ENCODE measurements at places on chromosomes 16 and 17.

DNA sequence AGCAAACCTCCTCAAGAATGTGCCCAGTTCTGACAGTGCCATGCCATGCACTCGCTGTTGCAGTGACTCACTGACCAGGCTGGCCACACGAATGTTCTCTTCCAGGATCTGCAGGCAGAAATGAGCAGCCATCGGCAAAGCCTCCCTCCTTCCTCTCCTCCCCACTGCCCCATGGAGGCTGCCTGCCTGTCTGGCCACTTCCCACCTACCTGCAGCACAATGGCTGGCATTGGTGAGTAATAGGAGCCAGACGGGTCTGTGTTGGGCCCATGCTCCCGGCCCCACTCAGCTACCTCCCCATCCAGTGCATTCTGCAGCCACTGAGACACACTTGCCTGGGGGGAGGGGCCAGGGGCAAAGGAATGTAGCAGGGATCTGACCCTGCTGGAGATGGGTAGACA lies 2.8 kb upstream of the MATCAP1 start:
- no peak for DNase-seq

DNA sequence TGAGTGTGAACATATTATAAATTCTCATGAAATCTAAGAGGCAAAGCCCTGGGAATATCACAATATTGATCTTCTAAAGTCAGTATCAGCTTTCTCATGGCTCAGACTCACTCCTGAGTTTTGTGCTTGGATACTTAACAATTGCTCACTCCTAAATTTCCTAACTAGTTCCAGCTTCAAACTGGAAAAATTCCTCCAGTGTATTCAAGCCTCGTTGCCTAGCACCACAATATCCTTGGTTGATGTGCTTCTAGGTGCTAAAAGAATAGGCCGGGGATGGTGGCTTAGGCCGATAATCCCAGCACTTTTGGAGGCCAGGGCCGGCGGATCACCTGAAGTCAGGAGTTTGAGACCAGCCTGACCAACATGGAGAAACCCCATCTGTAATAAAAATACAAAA lies 62.5 kb downstream of the XYLT1 start:
- DNase-seq = no peak

DNA sequence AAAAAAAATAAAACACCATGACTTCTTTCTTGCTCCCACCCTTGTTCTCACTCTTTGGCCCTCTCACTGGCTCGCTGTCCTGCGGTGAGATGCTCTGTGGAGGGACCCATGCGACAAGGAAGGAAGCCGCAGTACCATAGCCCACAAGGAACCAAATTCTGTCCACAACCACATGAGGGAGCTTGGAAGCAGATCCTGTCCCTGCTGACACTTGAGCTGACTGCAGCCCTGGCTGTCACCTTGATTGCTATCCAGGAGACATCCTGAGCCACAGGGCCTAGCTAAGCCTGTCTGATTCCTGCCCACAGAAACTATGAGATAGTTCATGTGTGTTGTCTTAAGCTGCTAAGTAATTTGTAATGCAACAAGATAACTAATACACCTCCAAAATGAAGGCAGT lies 4.8 kb upstream of the MT2A start:
- no peak for DNase-seq

GRCh38 chr17:79777894-79778503 lies at the start of gene CBX2:
Gene CBX2 (plus strand): TSS chr17:79778148. CDS start chr17:79778236, 88 bp downstream.
- DNase-seq = no peak

DNA sequence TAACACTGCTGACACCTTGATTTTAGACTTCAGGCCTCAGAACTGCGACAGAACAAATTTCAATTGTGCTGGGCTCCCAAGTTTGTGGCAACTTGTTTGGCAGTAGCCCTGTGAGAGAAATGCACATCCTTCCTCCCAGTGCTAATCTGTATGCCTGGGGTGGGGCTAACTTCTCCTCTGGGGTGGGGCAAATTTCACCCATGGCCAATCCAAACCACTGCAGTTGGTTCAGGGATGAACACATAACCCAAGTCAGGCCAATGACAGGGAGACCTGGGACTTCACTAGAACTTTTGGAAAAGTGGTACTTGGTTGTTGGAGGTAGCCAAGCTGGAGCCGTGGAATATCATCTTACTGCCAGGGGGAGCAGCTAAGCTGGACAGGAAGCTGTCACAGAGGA lies 56.3 kb downstream of the ABCC6 start:
- DNase-seq = no peak

DNA sequence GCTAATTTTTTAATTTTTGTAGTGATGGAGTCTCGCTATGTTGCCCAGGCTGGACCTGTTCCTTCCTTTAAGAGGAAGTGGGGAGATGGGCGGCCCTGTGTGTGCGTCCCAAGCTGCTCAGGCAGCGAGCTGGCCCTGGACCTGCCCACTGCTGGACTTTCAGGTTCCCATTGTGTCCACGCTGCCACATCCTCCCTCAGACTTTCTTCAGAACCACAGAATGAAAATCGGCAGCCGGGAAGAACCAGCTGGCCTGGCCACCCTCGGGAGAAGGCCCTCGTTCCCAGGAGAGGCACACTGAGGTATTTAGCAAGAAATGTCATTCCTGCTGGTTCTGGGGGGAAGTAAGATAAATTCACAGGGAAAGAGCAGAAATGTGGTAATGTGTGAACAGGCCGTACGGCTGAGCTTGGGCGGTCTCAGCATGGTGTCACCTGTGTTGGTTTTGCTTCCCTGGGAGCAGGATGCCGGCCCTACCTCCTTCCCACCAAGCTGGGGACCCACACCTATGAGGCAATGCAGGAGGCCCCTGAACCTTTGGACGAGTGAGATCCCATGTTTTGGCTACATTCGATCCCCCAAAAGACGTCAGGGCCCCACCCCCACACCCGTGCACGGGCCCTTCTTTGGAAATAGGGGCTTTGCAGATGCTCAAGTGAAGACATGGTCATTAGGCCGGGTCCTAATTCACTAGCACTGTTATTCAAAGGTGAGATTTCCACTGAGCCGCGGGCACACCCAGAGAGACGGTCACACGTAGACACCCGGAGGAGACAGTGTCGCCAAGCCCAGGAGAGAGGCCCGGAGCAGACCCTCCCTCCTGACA lies 35.9 kb upstream of the ZNF469 start:
- no peak for DNase-seq

DNA sequence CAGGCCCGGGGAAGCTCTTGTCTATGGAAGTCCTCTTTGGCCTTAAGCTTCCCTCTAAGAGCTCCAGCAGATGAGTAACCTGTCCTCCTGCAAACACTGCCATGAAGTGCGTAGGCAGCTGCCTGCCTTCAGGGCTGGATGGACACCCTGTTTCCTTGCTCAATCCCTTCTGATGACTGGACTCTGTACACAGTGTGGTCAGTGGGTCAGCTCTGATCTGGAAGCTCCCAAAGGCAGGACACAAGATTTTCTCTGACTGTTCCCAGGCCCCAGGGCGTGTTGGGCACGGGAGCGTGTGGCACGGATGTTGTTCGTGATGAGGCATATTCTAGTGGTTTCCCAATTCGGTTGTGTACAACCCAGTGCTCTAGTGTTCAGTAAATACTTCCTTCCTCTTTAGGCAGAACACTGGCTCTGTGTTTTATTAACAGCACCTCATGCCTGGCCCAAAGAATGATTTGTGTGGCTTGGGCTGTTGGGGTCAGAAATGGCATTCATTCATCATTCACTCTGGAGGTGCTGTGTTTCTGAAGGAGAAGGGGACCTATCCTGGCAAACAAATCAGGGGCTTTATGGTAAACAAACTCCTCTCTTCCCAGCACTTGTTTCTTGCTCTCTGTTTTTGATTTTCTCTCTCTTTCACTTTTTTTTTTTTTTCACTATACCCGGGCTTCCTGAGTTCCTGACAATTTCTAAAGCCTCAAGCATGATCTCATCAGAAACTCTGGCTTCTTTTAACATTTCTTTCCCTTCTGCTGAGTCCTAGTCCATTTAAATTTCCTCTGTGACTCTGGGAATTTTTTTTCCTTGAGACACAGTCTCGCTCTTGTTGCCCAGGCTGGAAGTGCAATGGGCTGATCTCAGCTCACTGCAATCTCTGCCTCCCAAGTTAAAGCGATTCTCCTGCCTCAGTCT lies 12.0 kb upstream of the RNF157 start:
- DNase-seq = no peak

GRCh38 chr17:80566054-80566400 lies 21.4 kb downstream of the RPTOR start:
- DNase-seq = no peak

- DNase-seq = no peak
These were observed 24.8 kb upstream of the STH start for GRCh38 chr17:45973946-45974859.

- no peak for DNase-seq
These were observed 52.7 kb upstream of the CIBAR2 start for GRCh38 chr16:85164838-85165516.

GRCh38 chr17:36525888-36526287 lies 8.8 kb downstream of the MYO19 start:
- DNase-seq = no peak

- no peak for DNase-seq
These were observed 1.2 kb downstream of the AP2B1 start for GRCh38 chr17:35588196-35588920.

DNA sequence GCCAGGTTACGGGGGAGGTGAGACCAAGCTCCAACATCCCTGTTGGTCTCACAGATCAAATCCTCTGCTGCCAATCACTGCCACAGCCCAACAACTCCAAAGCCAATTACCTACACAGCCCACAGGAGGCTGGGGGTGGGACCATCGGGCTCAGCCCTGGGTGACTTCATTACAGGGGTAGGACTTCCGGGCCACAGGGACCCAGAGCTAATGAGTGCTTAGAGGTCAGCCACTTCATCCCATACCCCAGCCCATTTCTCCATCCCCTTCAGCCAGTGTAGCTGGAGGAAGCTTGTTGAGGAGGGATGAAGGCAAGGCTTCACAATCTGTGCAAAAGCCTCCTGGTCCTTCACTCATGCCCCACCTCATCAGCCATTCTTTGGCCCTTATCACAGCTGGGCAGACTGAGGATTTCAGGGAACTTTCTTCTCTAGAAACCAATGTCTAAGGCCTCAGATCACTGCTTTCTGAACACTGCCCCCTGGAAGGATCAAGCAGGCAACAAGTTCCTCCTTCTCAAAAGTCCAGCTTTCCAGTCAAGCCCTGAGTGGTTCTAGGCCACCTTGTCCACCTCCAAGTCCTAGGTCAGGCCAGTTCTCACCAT lies 5.8 kb downstream of the FOXN1 start:
- DNase-seq = no peak

DNA sequence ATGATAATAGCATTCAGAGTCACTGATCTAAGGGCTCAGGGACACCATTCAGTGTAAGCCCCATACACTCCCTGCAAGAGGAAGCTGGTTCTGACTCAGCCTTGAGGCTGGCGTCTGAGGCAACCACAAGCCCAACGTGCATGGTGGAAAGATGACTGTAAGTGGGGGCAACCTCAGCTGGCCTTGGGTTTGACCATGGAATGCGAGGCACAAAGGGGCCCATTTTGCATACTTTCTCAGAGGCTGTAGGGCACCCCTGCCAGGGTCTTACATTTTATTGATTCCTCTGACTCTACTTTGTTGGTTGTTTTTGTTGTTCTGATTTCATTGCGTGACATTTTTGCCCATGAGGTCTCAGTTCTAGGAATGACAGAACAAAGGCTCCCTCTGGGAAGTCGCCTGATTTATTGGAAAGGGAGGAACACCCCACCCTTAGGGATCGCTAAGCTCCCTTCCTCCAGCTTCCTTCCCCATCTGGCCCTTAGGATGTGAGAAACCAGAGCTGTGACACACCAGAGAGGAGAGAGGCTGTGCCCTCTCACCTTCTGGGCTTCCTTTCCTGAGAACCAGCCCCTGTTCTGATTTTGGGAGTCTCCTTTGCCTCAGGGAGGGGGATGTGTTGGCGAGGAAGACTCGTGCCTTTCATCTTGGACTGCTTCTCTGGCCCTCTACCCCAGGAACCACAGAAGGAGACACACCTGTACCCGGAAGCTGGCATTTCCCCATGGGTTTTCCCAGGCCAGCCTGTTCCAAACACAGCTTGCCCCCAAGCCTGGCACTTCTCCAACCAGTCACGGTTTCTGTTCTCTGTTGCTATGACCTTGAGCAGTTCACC lies 5.6 kb upstream of the CIITA start:
- no peak for DNase-seq

DNA sequence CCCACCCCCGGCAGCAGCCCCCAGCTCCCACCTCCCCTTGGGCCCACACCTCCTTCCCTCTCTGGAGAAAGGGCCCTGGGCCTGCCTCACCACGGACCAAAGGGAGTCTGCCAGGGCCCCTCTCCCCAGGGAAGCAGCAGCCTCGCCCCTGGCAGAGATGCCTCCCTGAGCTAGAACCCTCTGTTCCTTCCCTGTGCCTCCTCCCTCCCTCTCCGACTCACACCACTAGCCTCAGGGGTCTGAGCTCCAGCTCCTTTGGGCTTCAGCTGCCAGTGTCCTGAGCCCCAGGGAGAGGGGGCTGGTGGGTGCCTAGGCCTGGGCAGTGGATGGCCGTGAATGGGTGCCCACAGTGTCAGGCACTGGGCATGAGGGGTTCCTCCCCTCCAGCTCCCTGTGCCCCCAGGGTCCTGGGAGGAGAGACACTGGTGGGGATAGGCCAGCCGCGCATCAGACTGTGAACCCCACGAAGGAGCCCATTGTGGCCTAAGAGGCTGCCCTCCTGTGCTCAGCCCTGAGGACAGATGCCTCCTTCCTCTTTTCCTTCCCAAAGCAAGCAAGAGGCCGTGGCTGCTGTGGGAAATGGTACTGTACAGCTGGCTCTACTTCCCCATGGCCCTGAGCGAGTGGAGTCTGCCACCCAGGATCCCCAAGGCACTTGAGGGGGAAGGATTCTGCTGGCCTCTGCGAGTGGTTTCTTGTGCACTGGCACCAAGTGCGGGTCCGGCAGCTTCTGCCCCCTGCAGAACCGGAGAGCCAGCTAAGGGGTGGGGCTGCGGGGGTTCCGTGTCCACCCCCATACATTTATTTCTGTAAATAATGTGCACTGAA lies 20.7 kb downstream of the MMP15 start:
- no peak for DNase-seq

- DNase-seq = no peak
These were observed 31.4 kb upstream of the ZNF750 start for GRCh38 chr17:82871056-82871775.

DNA sequence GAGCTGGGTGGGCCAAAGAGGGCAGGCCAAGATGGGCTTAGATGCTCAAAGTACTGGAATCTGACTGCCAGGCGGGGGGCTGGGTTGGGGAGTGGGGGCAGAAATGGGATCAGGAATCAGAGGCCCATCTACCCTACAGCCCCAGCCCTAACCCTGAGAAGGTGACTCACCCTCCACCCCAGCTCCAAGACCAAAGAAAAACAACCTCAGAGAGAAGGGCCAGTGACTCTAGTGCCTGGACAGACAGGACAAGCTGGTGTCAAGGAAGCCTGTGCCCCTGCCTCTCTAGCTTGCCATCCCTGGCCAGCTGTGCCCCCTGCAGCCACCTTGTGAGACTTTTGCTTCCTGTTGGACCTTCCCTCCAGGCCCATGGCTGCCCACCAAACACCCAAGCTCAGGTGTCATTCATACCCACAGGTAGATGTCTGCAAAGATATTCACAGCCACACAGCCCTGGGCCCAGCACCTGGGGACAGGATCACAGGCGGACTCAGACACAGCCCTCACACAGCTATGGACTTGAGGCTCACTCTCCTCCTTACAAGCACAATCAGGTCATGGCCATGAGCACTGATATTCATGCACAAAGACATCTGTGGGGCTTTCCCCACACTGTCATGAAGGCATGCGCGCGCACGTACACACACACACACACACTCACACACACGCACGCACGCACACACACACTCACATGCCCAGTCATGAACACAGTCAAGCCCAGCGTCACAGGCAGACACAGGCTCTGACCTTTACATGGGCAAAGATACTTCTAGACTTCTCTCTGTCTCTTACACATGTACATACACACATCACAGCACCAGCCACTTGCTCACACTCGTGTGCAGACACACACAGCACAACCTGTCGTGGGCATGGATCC lies 2.8 kb downstream of the WNT3 start:
- DNase-seq = no peak
